Stimulated activated naive CD4-positive, alpha-beta T cell (primary cell): ENCODE measurements at places on chromosomes 11 and 22.
A peak's percentile ranks its signal among the peaks of the same experiment; 100 is the strongest.

- peak; percentile 87 for DNase-seq
Measured at GRCh38 chr11:46121724-46122477, 647 bp upstream of the PHF21A start.

DNA sequence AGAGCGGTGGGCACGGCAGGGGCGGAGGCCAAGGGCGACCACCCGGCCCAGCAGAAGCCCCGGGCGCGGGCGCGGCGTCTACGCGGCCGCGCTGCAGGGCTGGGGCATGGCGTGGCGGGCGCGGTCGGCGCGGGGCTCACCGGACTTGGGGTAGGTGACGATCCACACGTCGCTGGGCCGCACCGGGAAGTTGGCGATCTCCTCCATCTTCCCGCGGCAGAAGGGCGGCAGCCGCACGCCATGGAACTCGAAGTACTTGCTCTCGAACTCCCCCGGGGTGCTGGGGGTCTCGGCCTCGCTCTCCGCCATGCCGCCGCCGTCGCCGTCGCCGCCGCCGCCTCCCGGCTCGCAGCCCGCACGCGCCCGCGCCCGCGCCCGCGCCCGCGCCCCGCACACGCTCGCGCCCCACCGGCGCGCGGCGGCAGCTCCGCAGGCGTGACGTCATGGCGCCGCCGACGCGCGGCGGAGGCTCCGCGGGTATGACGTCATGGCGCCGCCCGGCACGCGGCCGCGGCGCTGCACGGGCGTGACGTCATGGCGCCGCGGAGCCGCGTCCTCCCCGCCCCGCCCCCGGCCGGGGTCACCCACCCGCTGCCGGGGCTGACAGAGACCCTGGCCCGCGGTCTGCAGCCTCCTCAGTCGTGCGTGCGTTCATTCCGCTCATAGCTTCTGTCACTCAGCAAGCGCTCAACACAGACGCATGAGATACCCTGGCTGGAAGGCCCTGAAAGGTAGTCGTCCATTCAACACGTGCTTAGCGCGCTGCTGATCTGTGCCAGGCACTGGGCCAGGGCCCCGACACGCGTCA, at the start of gene SULT4A1:
TSS of gene SULT4A1 (minus strand) at position 440 of the 808 bp plus-strand sequence. CDS start at position 309, 131 bp downstream.
- DNase-seq, result no peak

GRCh38 chr11:13030857-13031256, 21.7 kb downstream of the RASSF10 start:
- no peak for DNase-seq

GRCh38 chr11:122082205-122082604, 33.8 kb downstream of the BLID start:
- no peak for DNase-seq

- DNase-seq, result no peak
Measured at GRCh38 chr22:25682109-25682508, 59.9 kb upstream of the MYO18B start.

DNA sequence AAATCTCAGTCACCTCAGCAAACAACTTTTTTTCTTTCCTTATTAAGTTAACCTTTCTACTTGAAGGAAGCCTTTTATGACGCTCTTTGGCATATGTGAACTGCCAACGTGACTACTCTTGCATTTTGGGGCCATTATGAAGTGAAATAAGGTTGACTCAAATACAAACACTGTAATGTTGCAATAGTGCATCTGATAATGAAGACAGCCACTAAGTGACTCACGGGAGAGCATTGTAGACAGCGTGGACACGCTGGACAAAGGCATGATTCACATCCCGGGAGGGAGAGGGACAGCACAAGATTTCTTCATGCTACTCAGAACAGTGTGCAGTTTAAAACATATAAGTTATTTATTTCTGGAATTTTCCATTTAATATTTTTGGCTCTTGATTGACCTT, 560.8 kb downstream of the ETS1 start:
- DNase-seq, result no peak
